ENCODE measurements at places on chromosomes 3 and 15.
A peak's percentile ranks its signal among the peaks of the same experiment; 100 is the strongest.

DNA sequence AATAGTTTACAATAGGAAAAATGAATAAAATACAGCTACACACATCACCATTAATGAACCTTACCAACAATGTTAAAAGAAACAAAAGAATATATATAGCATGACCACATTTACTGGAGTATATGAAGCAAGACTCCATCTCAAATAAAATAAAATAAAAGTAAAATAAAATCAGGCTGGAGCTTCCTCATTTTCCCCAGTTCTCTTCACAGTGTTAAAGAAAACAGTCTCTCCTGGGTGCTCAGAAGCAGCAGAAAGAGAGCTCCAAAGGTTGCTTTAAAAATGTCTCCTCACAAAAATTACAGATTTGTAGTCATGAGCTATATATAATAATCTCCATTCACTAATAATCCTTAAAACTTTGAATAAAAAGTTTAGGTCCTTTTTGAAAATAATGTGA lies 48.8 kb downstream of the PIK3CB start:
- no peak for DNase-seq

GRCh38 chr3:117566926-117567325 lies 857.3 kb downstream of the TUSC7 start:
- DNase-seq, result no peak

GRCh38 chr3:149085828-149086231 lies 503 bp downstream of the HLTF start:
- no peak for DNase-seq

DNA sequence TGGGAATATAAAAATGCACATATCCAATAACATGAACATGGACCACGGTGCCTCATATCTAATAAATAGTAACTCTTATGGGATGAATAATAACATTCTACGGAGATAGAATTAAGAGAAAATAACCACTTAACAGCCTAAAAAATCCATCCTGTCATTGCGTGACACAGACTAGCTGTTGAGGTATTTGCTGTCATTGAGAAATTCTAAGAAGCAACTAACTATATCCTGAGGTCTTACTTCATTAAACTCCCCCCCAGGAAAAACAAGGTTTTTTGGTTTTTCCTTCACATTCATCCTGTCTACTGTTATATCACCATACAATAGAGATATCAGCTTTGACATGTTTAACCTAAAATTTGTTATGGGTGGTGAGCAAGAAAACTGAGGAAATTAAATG lies 14.3 kb downstream of the CEP152 start:
- DNase-seq, result no peak

DNA sequence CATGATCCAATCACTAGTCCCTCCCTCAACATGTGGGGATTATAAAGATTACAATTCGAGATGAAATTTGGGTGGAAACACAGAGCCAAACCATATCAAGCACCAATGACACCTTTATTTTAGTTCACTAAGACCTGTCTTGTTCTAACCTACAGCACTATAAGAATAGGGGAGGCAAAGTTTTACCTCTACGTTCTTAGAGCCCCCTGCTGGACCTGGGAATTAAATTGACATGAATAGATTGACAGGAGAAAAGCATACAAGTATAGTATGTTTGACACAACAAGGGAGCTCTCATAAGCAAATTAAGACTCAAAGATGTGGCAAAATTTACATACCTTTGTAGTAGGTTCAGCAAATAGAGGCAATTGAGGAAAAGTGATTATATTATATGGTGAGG lies 974.4 kb upstream of the ALCAM start:
- DNase-seq, result no peak

GRCh38 chr3:69182588-69183316 lies 60.4 kb upstream of the LMOD3 start:
- DNase-seq, result no peak

GRCh38 chr15:70299931-70300869 lies 202.5 kb upstream of the TLE3 start:
- peak; percentile 85 for DNase-seq

- no peak for DNase-seq
These were observed 118.4 kb upstream of the ROBO1 start for GRCh38 chr3:79886204-79886603.

- no peak for DNase-seq
These were observed 80.4 kb downstream of the CHRD start for GRCh38 chr3:184460276-184460675.

Data from activated T-cell treated with anti-CD3 and anti-CD28 coated beads, Interleukin-2, amount 50 U/mL, for 48 hours (primary cell).